ENCODE measurements at places on chromosomes 11 and 22. TPM values are rescaled to one million over a fixed set of nuclear protein-coding genes. Genes with fewer than 3 reads are reported as not detected.

The ANKRD49 gene
- 7.4 TPM for total RNA-seq

The IRF7 gene
- 6.8 TPM for total RNA-seq

The HEPACAM gene
- total RNA-seq: not detected

The SLC7A4 gene
- total RNA-seq: not detected

The AMOTL1 gene
- 8.9 TPM for total RNA-seq

The DKK3 gene
- 15.2 TPM for total RNA-seq

The OR6A2 gene
- not detected for total RNA-seq

The HSPB2 gene
- 0.09 TPM for total RNA-seq

The OR5D14 gene
- total RNA-seq: not detected

The CHRM1 gene
- total RNA-seq: 0.24 TPM

The SYTL2 gene
- total RNA-seq: 12.5 TPM

The ACP2 gene
- 22.3 TPM for total RNA-seq

The LINC01488 gene
- total RNA-seq: 0.04 TPM

The FAT3 gene
- 0.71 TPM for total RNA-seq

The OR6T1 gene
- total RNA-seq: not detected

The CREB3L1 gene
- 5.1 TPM for total RNA-seq

The CEND1 gene
- 3.3 TPM for total RNA-seq

The RHBDD3 gene
- total RNA-seq: 24.4 TPM

The MS4A12 gene
- total RNA-seq: not detected

The CTSW gene
- 0.07 TPM for total RNA-seq

The TCIRG1 gene
- 136 TPM for total RNA-seq

The SLC29A2 gene
- 8.7 TPM for total RNA-seq

The MRGPRX3 gene
- 0.14 TPM for total RNA-seq

The ST14 gene
- 0.10 TPM for total RNA-seq

The CXCR5 gene
- 0.03 TPM for total RNA-seq

The PAX6 gene
- total RNA-seq: 1.0 TPM

The SLN gene
- 2.8 TPM for total RNA-seq

The PVALB gene
- total RNA-seq: not detected

The RSF1 gene
- 13.4 TPM for total RNA-seq

Data from A549 treated with dexamethasone at 1 μM for 4 hours (cell line).